ENCODE measurements at places on chromosomes 3 and 15.

- no peak for DNase-seq
Observed at GRCh38 chr3:195522254-195523023, 20.7 kb downstream of the PPP1R2 start.

DNA sequence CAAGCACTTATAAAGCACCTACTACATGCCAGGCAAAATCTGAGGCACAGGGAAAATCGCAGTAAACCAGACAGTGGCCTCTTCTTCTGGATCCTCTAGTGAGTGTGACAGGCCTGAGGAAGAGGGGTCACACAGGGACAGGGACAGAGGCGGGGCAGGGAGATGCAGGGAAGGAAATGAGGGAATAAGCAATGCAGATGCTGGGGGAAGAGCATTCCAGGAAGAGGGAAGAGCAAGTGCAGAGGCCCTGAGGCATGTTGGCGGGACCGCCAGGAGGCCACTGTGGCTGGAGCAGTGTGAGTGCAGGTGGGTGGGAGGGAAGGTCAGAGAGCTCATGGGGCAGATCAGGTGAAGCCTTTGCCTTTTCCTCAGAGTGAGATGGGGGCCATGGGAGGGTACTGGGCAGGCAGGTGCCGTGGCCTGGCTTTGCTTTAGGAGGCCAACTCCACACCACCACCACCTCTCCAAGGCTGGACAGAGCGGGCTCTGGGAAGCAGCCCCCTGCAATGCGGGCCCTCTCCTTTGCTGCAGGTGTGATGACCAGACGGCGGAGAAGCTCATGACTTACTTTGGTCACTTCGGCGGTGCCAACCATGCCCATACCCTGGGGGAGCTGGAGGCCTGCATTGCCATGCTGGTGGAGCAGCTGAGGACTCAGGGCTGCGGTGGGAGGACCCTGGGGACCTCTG is 26.8 kb upstream of the GP9 start:
- DNase-seq = no peak

GRCh38 chr3:133277813-133278212 is 122.0 kb upstream of the BFSP2 start:
- no peak for DNase-seq

- no peak for DNase-seq
Observed at GRCh38 chr3:42901073-42901415, 4.9 kb upstream of the ZNF662 start.

GRCh38 chr15:83546512-83546888 is 99.4 kb downstream of the SH3GL3 start:
- no peak for DNase-seq

- DNase-seq = no peak
Observed at GRCh38 chr3:146838221-146838620, 233.1 kb upstream of the PLSCR5 start.

GRCh38 chr3:57980416-57980815 is 27.8 kb upstream of the FLNB start:
- no peak for DNase-seq

DNA sequence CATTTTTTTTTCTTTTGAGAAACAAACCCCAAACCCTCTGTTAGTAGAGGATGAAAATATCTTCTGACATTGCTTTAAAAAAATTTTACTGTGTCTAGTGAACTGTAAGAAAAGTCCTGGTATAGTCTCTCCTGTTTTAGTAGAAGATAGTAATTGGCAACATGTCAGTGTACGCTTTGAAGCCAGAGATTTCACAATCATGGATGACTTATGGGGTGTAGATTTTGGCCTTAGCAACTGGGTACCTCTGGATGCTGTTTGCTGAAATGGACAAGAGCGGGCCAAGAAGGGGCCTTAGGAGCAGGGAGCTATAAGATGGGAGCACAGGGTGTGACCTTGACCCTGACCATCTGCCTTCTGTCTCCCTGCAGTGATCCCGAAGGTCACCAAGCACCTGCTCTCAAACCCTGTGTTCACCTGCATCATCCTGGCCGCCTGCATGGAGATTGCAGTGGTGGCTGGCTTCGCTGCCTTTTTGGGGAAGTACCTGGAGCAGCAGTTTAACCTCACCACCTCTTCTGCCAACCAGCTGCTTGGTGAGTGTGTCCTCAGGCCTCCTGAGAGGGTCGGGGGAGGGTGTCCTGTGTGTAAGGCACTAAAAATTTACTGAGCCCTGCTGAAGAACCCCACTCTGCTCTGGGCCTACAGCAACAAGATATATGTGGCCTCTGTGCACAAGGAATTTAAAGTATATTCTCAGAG is 266.7 kb downstream of the SLCO3A1 start:
- no peak for DNase-seq
